ENCODE measurements at places on chromosomes 13 and 19. TPM values are rescaled to one million over a fixed set of nuclear protein-coding genes. Genes with fewer than 3 reads are reported as not detected.

- no peak for DNase-seq
Measured at GRCh38 chr13:114080739-114081561, 51.5 kb downstream of the RASA3 start.

DNA sequence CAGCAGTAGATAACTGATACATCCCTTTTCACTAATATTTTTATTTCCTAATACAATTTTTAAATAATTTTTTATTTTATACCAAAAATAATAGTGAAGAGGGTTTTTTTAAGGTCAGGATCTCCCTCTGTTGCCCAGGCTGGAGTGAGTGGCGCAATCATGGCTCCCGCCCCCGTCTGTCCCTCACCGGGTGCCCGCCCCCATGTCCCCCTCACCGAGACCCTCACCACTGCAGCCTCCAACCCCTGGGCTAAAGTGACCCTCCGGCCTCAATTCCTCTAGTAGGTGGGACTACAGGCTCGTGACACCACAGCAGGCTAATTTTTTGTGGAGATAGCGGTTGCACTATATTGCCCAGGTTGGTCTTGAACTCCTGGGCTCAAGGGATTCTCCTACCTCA lies 17.8 kb upstream of the ZNF846 start:
- DNase-seq: no peak

GRCh38 chr19:5949792-5950305 lies 28.1 kb downstream of the RANBP3 start:
- DNase-seq: peak; percentile 21

The PRR12 gene
- total RNA-seq: 50.8 TPM

DNA sequence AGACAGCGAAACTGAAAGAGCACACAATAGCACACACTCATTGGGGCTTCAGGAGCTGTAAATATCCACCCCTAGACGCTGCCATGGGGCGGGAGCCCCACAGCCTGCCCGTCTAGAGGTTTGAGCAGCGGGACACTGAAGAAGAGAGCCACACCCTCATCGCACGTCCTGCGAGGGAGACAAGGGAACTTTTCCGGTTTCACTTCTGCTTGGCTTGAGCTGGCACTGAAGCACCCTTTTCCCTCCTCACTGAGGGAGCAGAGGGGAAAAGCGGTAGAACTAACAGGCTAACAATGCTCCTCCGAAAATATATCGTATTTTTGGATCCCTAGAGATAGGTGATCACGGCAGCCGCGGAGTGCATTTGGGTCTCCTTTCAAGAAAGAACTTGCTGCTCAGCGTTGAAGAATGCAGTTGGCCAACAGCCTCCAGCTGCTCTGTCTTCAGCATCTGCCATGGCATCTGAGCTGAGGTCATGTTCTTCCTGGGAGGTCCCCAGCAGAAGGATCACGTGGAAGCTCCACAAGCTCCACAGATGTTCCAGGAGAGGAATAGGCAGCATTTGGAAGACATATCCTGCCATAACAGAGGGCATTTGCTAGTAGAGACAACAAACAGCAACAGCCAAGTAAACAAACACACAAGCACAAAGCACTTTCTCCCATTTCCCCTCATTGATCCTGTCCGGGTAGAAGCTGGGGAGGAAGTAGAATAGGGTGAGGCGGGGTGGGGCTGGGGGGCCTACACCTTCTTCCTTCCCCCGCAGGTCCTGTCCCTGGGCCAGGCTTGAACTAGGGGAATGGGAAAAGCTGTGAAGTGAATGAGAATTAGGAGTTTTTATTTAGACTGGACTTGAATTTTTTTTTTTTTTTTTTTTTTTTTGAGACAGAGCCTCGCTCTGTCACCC lies 44.8 kb upstream of the ALOX5AP start:
- no peak for DNase-seq
